ENCODE measurements at places on chromosomes 1 and 21. TPM values are rescaled to one million over a fixed set of nuclear protein-coding genes. Genes with fewer than 3 reads are reported as not detected.

Gene PFKL
- 203 TPM for total RNA-seq

Gene SPRR1B
- not detected for total RNA-seq

Gene GPR37L1
- total RNA-seq = 0.06 TPM

Gene RGS4
- total RNA-seq = 4.5 TPM

Gene MMEL1
- total RNA-seq = 6.8 TPM

Gene SHE
- total RNA-seq = 14.1 TPM

Gene RIPK4
- total RNA-seq = 29.6 TPM

Measured in metanephros (tissue), 2 donors.